ENCODE measurements at places on chromosomes 7 and 10.

DNA sequence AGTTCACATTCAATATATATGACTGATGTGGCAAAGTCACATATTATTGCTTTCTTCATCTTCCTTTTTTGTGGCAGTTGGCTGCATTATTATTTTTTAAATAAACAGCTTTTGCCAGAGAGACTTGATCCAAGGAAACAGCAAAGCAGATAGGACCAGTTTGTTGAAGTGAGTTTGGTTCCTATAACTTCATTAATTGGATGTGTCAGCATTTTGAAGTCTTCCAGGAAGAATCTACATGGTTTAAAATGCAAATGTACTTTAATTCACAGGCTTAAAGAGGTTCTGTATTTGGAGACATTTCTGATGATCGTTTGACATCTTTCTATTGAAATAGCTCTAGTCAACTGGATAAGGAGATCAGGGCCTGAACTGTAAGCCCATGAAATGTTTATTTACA is 13.2 kb downstream of the UBE2D1 start:
- DNase-seq, result no peak

DNA sequence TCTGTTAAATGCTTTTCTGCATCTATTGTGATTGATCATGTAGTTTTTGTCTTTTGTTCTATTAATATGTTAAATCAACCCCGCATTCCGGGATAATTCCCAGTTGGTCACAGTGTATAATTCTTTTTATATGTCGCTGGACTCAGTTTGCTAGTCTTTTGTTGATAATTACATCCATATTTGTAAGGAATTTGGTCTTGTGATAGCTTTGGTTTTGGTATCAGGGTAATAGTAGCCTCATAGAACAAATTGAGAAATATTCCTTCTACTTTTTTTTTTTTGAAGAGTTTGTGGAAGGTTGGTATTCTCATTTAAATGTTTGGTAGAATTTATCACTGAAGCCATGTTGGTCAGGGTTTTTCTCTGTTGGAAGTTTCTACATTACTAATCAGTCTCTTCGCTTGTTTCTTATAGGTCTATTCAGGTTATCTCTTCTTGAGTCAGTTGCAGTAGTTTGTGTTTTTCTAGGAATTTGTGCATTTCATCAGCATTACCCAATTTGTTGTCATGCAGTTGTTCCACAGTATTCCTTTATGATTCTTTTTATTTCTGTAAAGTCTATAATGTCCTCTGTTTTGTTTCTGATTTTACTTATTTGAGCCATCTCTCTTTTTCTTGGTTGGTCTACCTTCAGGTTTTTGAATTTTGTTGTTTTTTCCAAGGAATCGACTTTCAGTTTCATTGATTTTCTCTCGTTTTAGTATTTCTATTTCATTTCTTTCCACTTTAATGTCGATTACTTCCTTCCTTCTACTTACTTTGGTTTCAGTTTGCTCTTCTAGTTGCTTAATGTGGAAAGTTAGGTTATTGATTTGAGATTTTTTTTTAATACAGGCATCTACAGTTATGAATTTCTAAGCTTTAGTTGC is 64.6 kb upstream of the GJD4 start:
- no peak for DNase-seq

GRCh38 chr10:21954690-21955089 is 48.8 kb downstream of the DNAJC1 start:
- DNase-seq, result no peak

DNA sequence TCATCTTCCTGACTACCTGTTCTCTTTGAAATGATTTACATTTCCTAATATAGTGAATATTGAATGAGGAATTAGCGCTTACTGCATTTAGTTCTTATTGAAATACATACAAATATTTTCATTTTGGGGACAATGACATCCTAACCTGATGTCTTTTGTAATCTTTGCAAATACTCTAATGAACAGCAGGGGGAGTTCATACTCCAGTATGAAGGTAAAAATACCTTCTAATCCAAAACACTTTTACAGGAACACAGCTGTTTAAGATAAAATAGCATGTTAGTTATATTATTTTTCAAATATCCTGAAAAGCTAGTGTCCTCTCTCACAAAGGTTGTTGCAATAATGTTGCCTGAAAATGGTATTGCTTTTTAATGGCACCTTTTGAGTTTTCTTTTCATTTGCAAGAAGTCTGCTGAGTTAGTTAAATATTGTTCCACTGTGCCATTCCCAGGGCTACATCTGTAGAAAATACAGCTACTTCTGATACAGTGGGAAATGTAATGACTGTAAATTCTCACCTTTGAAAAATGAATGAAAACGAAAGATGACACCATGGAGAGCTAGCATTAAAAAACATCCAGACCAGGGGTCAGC is 400.0 kb downstream of the PHF14 start:
- no peak for DNase-seq

DNA sequence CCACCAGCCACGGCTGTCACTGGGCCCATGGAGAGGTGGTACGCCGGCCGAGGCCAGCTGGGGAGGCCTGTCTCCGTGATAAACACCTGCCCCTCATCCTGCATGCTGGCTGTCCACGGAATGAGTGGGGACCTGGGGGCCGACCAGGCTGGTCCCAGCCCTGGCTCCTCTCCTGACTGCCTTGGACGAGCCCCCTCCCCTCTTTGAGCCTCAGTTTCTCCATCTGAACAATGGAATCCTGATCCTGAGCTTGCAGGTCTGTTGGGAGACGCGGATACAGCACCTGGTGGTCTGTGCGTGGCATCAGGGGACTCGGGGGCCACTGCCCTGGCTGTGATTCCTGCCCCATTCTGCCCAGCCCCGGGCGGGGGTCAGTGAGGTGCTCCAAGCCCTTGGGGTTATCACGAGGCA is 109.9 kb downstream of the MICALL2 start:
- DNase-seq, result no peak

DNA sequence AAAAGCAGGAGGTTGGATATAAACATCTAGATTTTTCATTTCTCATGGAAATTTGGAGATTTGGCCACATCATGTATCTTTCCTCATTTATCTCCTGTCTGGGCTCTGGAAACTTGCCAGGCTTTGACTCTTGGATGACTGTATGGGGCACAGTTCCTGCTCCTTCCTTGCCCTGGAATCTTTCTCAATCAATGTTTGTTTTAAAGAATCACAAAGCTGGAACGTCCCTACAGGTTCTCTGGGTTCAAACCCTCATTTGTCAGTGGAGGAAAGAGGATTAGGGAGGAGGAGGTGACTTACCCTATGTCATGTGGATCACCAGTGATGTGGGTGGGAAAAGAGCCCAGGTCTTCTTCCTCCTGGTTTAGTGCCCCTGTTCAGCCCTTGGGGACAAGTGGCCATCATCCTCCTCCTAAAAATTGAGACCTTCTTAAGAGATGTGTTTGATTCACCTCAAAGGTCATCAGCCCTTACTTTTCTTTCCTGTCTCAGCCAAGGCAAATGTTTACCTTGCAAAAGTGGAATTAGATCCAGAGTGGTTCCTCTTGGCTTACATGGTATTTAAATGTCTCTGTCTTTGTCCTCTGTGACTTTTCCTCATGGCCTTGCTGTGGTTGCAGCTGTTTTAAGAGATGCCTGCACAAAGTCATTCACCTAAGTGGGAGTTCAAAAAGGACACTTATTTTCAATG is 38.8 kb upstream of the PDZD8 start:
- DNase-seq, result no peak

DNA sequence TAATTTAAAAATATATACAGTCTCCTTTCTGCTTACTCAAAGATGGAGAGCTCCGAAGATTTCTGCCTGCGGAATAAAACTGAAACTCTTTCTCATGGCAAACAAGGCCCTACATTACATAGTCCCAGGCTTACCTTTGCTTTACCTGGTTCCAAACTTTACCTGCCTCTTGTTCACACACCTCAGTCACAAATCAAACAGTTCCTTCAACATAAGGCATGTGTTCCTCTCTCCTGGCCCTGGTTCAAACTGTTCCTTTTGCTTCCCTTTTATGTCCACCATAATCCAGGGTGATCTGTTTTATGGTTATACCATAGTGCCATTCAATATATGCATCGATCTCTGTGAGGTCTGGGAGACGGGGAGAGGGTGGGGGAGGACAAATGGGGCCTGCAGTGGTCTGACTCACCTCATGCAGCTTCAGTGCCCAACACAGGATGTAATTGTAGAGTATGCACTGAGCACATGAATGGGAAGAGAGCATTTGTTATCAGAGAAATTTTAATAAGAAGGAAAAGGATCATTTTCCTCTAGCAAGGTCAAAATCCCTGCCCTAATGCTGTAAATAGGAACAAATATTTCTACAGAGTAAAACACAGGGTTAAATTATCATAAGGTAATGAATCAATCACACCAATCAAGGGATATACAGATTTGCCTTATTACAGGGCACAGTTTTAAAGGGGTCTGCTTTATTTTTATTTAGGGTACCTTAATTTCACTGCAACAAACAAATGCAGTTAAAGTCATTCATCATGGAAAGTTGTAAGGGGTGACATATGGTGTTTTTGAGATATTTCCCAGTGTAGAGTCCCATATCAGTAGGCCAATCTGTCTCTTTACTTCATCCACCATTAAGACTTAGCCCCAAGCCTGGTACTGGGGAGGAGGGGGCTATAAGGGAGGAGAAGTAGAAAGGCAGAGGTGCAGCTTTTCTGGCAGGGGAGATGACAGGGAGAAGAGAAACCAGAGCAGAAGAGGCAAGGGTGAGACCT is 88.8 kb upstream of the PDE1C start:
- DNase-seq, result no peak

GRCh38 chr10:9331583-9332008 is 1277.1 kb downstream of the GATA3 start:
- DNase-seq, result no peak

DNA sequence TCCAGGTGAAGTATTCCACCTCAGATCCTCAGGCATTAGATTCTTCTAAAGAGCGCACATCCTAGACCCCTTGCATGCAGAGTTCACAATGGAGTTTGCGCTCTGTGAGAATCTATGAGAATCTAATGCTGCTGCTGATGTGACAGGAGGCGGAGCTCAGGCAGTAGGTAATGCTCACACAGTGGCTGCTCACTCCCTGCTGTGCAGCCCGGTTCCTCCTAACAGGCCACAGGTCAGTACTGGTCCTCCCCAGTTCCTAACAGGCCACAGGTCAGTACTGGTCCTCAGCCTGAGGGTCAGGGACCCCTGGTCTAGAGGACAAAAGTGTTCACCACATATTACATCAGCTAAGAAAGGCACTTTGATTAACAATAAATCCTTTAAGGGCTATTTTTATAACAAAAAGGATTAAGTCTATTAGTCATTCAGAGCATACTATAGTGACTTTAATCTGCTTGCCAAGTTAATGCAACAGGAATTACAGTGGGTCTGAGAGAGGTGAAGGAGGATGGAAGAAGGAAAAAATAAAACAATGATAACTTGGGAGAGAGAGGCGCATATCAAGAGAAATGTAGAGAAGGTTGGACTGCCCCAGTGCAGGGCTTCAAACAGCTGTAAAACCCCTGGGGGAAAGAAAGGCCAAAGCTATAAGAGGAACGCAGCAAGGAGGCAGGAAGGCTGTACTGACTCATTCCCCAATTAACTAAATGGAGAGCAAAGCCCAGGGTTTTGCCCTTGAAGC is 49.2 kb downstream of the CUL2 start:
- no peak for DNase-seq

DNA sequence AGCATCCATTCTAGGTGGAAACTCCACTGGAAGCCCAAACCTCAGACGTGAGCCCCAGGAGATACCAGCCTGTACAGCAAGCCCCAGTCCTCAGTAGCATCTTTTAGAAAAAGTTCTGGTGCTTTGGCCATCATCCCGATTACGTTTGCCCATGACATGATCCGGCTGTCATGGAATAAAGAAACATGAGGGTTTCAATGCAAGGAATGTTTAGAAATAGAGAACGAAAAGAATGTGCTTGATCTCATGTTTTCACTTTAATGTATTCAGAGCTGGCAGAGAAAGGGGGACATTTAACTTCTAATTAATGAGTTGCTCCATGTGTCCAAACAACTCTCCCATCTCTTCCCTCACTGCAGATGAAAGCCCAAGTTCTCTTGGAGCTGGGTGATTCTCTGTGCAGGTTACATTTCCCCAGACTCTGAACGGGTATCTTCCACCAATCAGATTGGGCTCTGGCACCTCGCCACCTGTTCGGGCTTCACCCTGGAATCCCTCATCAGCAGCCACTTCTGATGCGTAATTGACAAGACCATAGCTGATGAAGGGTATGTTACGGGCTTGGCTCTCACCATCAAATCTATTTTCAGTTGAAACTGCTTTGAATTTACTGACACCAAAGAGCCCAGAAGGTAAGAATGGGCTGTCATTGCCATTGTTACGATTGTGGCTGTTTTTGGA is 165.3 kb downstream of the PLXNA4 start:
- DNase-seq, result no peak

DNA sequence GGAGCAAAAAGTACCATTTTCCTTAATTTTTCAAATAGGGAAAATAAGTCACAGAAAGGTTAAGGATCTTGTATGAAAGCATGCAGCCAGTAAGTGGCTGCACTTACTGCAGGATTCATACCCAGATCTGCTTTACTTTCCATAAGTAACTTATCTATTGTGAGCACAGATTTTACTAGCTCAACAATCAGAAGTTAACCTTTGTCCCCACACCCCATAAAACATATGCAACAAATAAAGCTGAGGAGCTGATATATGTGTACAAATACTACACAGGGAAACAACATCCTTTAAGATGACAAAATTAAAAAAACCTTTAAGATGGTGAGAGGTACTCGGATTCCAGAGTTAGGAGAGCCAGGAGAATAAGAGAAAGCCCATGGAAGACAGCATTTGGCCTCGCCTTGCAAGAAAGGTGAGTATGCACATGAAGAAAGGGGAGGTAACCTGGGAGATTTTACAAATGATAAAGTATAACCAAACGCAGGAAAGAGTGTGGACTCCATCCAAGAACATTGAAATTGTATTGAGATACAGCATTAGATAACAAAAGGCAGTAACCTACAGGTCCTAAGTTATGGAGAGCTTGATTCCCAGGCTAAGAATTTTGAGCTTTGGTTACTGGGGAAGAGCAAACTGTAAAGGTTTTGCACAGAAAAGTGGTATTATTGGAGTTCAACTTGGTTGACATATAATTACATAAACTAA is 87.1 kb downstream of the ITGB8 start:
- no peak for DNase-seq

DNA sequence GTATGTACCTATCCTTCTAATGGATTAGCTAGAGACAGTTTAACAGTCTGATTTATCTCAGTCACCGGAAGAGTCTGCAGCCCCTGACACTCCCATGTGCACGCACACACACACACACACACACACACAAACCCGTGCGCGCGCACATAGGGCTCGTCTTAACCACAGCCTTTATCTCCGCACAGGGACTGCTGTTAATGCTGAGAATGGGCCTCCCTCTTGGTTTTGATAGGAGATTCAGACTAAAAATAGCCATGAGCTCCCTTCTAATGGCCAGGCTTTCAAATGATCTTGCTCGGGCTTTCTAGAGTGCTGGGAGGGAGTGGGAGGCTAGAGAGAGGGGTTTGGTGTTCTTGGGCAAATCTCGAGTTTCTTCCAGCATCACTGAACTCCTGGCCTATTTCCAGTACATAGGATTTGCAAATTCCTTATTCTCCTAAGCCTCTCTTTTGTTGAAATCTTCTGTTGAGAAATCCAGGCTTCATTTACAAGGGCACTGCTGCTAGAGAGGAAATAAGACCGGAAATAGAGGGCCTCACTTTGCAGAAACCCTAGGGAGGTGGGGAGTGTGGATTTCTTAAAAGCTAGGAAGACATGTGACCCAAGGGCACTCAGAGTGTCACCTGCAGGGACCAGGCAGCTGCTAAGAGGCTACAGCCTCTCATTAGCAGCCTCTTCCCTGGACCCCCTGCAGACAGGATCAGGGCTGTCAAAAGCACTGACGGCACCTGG is 2.4 kb downstream of the TMEM72 start:
- DNase-seq, result peak; percentile 40
